Muscle of leg (tissue), 16 donors: ENCODE measurements at places on chromosomes 6 and 20.

DNA sequence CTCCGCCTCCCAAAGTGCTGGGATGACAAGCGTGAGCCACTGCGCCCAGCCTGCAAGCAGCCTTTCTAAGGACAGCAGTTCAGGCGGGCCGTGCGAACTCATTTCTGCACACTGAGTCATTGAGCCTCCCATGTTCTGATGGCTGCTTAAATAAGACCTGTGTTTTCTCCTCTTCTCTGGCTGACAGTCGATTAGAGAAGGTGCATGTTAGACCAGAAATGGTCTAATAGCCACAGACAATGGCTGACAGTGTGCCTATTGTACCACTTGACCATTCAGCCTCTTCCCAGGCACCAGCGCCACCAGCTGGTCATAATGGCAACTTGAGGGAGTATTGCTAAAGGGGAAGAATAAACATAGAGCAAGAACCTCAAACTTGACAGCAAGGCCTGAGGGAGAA is 6.2 kb downstream of the CST11 start:
- DNase-seq: no peak

GRCh38 chr6:11685481-11686093 is 93.0 kb downstream of the ADTRP start:
- no peak for DNase-seq

- no peak for DNase-seq
Observed at GRCh38 chr20:47936612-47937011, 151.3 kb upstream of the SULF2 start.

GRCh38 chr6:145761584-145761983 is 26.3 kb upstream of the EPM2A start:
- DNase-seq: no peak

DNA sequence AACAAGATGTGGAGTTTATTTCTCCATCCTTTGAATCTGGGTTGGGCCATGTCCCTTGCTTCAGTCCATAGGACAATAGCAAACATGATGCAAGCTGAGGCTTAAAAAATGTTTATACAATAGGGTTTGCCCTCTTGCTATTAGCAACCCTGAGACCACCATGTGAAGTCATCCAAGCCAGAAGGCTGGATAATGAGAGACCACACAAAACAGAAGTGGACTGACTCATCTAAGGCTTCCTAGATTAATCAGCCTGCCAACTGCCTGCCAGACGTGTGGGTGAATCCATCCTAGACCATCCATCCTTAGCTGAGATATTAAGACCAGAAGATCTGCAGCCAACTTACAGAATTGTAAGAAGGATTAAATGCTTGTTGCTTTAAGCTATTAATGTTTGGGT is 38.1 kb upstream of the ISM1 start:
- DNase-seq: no peak

DNA sequence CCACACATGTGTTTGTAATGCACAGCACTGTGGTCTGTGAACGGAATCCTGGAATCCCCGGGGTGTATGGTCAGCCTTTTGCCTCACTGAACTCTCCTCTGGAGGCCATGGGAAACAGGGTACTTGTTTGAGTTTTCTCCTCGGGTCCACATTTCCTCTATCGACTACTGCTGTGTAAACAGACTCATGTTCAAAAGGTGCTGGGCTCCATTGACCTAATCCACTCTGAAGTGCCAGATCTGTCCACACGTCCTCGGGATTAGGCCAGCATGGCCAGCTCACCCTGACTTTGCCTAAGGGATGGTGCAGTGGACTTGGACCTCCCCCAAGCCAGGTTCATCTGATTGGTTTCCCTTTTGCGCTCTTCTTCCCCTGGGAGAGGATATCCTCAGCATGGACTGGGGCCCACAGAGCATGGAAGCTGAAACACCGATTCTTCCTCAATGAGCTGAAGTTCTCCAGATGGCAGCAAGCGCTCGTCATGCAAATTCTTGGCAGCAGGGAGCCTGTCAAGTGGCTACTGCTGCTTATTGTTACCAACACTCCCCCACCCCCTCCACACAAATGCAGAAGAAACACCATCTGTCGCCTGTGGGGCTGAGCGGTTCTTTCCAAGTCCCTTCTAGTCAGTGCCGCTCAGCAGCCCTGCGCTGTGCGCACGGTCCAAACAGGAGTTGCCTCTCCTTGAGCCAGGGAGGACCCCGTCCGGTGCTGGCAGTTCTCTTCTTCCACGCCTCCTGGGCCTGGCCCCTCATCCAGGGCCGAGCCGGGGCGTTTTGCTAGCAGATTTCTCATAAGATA is 292.6 kb upstream of the MARCKS start:
- peak; percentile 96 for DNase-seq

DNA sequence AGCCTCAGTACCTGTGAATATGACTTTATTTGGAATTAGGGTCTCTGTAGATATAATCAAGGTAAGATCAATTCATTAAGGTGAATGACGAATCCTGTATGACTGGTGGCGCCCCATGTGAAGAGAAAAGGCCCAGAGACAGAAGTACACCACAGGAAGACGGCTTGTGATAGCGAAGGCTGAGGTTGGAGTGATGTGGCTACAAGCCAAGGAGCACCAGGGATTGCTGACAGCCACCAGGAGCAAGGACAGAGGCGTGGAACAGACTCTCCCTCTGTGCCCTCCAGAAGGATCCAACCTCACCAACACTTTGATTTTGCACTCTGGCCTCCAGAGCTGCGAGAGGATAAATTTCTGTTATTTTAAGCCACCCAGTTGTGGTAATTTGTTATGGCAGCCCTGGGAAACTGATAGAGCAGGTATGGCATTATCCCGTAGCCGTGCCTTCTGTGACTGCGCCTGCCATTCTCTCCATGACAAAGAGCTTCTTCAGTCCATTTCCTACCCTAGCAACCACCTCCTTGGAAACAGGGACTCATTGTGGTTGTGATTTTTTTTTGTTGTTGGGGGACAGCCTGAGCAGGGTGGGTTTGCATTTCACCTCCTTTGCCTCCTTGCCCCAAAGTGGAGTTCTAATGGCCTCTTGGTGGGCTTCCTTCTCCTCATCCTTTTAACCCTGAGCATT is 29.6 kb downstream of the PTK7 start:
- no peak for DNase-seq

GRCh38 chr6:80642452-80642851 is 536.0 kb downstream of the BCKDHB start:
- DNase-seq: no peak

DNA sequence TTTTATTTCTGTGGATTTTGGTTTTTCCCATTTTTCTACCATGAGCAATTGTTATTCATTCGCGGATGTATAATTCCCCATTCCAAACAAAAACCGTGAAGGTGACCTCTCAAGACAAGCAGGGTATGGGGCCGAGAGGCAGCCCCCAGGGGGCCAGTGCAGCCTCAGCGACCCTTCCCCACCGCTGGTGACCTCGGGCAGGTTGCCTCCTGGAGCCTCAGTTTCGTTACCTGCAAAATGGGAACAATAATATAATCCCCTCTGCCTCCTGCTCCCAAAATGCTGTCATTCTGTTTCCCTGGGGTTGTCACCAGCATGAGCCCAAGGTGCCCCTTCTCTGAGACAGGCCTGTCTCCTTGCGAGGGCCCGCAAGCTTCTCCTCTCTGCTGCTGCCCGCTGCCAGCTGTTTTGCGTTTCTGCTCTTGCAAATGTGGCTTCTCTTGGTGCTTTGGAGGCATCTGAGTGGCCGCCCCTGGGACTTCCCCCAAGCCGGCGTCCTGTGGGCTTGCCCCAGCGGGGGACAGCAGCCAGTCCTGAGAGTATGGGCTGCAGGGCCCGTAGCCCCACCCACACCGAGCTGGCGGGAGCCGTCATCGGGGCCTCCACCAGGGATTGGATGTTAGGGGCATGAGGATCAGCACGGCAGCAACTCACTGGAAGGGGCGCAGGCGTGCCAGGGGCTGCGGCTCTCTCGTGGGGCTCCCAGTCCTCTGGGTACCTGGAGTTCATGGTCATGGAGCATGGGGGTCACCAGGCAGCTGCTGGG is 161.9 kb downstream of the TAF4 start:
- no peak for DNase-seq

- no peak for DNase-seq
Observed at GRCh38 chr6:135114355-135115145, 59.9 kb upstream of the HBS1L start.

DNA sequence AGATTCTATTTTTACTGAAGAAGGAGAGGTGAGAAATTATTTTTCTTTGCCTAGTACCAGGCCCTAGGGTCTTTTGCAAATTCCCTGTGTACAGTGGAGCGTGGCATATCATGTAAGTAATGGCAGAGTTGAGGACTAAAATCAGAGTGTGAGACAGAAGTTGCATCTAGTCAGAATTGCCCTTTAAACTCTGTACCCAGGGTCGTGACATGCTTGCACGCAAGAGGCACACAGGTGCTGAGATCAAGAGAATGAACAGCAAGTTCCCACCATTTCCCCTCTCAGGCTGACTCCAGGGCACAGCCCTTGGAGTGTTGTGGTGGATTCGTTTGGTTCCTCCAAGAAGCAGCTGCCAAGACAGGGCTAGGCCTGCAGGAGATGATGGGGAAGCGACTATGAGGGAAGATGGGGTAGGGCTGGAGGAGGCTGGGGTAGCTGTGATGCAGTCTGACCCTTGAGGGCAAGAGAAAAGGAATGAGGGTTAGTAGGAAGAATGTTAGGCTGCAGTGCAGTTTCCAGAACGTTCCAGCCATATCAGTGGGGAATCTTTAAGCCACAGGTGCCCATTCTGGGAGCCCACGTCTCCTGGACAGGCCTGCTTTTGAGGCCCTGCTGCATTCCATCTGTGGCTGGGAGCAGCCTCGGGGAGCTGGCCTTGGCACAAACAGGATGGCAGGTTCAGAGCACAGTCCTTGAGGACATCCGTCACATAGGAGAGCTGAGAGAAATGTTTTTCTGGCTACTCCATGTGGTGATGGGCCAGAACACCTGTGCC is 6.9 kb downstream of the NELFCD start:
- DNase-seq: no peak

DNA sequence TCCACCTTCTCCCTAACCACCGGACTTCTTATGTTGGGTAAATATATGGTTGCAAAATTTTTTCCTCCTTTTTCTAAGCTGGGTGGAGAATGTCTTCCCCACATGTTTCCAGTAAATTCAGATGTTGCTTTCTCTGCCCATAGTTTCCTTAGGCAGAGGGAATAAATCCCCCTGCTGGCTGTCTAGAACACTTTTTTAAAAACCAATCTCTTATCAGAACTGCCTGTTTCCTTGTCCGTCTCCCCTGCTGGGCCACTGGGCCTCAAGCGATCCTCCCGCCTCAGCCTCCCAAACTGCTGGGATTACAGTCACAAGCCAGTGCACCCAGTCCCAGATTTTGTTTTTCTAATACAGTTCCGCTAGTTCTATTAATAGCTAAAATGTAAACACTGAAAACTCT is 9.9 kb upstream of the WFDC2 start:
- DNase-seq: no peak

DNA sequence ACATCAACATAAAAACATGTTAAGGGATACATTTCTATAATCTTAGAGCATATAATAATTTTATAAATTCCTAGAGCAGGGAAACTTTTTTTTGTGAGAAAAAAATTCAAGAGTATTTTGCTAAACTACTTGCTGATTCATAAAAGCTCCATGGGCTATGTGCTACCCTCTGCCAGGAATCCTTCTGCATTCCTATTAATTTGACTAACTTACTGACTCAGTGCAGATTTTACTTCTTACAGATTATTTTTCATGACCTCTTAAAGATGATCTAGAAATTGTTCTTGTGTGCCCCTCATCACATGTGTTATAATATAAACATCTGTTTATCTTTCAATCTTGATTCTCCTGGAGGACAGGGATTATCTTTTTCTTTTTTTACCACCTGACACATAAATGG is 5.7 kb downstream of the VTA1 start:
- DNase-seq: no peak

GRCh38 chr6:11009353-11009752 is 34.8 kb downstream of the ELOVL2 start:
- DNase-seq: peak; percentile 33

DNA sequence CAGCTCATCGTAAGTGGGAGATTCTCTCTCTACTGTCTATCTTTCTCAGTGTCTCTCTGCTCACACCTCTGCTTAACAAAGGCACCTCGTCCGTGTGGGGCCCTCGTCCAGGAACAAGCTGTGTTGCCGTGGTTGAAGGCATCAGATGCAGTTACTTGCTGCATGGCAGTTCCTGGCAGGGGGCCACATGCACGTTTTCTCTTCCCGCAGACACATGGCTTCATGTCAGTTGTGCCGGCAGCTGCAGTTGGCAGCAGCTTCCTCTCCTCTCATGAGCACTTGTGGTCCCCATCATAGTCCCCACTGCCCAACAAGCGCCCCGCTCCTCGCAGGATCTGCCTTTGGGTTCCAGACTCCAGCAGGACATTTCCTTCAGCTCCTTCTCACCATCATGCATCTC is 7.1 kb upstream of the AFDN start:
- peak; percentile 55 for DNase-seq

DNA sequence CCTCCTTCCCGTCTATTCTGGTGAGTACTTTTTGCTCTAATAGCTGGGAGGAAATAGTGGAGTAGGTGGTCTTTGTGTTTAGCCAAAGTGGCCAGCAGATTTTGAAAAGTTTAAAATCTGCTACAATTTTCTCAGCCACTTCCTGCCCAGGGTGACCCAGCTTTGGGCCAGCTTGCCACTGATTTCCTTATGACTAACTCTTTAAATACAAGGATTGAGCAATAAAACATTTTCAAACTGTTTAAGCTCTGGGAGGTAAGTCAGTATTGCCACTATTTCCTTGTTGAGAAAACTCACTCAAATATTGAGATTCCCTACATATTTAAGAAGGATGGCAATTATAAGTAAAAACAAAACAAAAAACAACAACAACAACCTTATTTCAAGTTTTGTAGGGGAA is 54.5 kb downstream of the TRMT11 start:
- no peak for DNase-seq

GRCh38 chr20:661474-662270 is 8.7 kb upstream of the SRXN1 start:
- no peak for DNase-seq

GRCh38 chr6:147603392-147604081 is 95.0 kb downstream of the SAMD5 start:
- no peak for DNase-seq

GRCh38 chr20:32316667-32317066 is 39.2 kb downstream of the KIF3B start:
- no peak for DNase-seq

DNA sequence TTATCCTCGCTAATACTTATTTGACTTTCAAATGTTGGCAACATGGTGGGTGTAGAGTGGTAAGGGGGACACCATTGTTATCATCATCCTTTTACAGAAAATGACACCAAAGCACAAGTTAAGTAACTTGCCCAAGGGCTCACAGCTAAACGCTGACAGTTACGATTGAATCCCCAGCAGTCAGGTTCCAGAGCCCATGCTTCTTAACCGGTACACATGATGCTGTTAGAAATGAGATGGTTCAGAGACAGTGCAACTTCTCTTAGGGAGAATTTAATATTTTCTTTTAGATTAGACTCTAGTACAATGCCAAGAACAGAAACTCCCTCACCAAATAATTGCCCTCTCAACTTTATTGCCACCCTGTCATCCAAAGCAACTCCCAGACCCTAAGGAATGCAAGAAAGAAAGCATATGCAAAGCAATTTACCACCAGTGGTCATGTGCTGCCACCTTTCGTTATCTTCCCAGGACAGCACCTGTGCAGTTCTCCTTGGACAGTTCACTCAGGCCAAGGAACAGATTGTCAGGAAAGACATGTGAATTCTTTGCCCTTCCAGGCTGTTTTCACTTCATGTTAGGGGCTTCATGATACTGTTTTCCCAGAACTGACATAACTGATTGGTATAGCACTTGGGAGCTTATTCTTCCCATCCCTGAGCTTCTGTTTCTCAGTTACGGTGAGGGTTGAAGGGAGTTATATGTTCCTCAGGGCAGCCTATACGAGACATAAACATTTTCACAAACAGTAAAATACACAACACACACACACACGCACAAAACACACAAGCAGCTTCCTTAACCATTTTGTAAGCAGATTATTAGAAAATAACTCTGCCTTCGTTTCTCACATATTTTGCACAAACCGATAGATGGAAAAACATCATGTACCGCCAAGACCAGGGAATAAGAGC is 5.1 kb downstream of the HLA-DMA start:
- DNase-seq: peak; percentile 54
